ENCODE measurements at places on chromosomes 13 and 19.
A peak's percentile ranks its signal among the peaks of the same experiment; 100 is the strongest.

DNA sequence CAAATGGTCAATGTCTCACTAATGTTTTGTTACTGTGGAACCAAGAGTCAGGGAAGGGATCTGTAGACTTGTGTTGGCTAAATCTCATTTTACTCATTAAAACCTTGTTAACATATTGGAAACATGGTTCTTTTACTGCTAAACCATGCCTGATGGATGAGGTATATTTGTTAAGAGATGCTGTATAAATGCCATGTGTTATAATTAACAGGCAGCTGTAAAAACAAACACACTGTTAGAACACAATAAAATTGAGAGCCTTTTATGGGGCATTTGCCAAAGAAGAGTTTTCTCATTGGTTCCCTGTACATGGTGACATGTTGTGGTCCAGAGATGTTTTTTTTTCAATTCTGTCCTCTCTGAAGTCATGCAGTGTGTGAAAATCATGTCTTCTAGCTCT lies 121.9 kb downstream of the ESD start:
- no peak for DNase-seq

DNA sequence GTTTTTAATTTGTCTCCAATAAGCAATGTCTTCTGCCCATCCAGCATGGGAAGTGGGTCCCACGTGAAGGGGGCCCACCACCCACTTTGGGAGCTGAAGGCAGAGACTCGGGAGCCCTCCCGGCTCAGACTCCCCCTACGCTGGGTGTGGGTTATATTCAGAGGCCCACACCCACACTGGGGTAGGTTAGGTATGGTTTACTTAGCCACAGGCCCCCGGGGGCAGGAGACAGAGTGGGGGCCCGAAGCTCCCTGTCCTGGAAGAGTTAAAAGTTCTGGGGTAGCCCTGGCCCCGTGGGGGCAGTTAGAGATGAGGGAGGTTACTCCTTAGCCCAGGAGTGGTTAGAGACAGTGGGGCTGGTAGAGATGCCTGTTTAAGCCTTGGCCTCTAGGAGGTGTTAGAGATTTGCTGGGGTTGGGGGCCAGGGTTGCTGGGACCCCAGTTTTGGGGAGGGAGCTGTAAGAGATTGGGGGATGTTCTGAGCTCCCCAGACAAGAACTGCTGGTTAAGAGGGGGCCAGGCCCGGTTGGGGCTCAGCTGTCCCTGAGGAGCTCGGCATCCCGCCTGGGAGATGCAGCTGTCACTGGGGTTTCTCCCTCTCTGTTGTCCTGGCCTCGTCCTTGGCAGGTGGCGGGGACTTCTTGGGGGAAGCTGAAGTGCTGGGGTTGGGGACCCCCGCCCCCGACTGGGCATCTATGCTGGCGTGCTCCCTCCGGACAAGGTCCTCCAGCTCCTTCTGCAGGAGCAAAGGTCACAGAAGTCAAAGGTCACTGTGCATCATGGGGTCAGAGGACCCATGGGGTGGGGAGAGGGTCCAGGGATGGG lies 712 bp upstream of the RINL start:
- DNase-seq, result no peak

GRCh38 chr19:426725-427445 lies 17.9 kb upstream of the C2CD4C start:
- no peak for DNase-seq

DNA sequence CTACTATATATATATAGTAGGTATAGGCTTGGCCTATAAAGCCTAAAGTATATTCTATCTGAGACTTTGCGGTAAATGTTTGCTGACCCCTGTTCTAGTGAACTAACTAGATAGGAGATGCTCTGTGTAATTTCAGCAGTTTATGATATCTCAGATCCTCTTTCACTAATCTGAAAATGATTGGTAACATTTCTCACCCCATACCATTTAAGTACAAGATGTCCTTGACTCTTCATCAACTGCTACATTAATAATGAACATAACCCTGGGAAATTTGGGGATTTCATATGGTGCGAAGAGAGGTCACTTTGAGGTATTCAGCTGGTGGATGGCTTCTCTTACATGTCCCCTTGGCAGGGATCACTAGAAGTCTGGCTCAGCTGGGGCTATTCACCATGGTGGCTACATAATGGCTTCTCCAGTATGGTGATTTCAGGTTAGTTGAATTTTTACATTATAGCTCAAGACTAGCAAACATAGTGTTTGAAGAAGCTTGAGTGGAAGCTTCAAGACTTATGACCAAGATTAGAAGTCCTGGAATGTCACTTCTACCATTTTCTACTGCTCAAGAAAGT lies 103.6 kb upstream of the MYCBP2 start:
- no peak for DNase-seq

- no peak for DNase-seq
These were observed 39.7 kb downstream of the RCBTB2 start for GRCh38 chr13:48493066-48493765.

DNA sequence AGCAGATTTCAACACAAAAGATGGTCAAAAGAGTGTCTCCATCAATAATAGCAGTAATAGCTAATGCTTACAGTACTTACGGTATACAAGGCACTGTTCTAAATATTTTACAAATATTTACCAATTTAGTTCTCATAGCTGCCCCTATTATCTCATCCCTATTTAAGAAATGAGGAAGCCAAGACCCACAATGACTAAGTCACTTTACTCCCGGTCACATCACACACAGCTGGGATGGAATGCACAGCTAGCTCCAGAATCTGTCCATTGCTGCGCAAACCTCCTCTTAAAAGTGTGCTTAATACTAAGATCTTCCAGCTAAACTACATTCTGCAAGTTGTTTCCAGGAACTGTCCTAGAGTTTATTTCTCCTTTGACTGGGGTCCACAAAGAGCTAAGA lies 63.4 kb downstream of the RAP2A start:
- DNase-seq, result no peak

- no peak for DNase-seq
These were observed 263.1 kb downstream of the ZNF536 start for GRCh38 chr19:30634996-30635975.

GRCh38 chr13:73090116-73090822 lies 31.5 kb downstream of the KLF5 start:
- DNase-seq, result peak; percentile 75

GRCh38 chr19:45251452-45252354 lies 632 bp downstream of the MARK4 start:
- DNase-seq, result no peak

DNA sequence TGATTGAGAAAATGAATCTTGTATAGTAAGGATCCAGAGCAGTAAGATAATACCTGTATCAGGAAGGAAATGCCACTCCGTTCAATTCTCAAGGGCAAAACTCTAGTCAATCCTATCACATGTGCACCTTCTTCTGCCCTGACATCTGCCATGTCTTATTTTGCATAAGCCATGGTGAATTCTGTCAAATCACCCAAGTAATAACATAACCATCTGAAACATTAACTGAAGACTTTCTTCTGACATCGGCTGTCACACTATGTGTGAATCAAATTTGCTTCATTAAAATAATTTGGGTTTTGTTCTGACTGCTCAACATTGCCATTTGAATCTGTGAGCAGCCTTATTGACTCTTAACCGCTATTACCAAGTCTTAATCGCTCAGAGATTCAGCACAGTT lies 91.2 kb downstream of the PCDH9 start:
- DNase-seq, result no peak

DNA sequence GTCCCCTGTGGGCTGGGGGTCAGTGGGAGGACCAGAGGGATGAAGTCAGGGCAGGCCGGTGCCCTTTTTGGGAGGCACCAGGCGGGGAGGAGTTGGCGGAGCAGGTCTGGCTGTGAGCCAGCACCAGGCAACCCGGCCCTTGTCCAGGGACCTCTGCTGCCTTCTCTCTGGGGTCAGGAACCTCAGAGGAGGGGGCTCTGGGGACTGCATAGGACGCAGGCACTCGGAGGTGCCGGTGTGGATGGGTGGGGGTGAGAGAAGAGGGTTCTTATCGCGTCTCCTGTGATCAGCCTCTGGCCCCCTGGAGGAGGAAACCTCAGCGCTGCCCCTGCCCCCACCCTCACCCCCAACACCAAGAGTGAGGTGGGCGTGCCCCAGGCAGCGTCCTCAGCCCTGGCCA lies 16.5 kb downstream of the DPF1 start:
- DNase-seq, result no peak

GRCh38 chr13:110525328-110526319 lies 35.9 kb downstream of the RAB20 start:
- no peak for DNase-seq

- DNase-seq, result peak; percentile 78
These were observed 565.1 kb downstream of the LIG4 start for GRCh38 chr13:107650081-107650701.

DNA sequence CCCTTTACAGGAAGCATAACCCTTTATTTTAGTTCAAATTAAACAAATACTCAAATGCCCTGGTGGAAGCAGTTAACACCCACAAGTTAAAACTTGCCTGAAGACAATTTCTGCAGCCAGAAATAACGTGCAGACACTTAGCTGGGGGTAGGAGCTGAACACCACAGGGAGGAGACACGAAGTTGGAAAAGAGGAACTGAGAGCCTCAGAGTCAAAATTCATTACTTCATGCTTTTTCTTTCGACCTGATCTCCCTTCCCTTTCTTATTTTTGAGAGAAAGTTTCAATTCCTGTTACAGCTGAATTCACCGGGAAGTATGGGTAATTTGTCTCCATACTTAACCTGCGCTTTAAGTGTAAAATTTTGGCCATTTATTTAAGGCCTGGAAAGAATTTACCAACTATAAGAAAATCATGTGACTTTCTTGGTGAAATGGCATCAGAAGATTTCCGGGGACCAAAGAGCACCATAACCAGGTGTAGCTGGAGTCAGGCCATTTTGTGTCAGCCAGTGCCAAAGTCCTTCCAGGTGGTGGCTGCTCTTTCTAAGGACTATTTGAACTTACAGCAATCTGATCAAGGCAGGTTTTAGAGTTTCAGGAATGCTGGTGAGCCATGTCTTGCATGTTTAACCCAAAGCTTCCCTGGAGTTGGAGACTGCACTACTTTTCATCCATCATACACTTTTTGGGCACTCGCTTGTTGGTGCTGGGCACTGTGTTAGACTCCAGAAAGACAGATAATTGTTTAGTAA lies 46.5 kb upstream of the RCBTB2 start:
- no peak for DNase-seq

DNA sequence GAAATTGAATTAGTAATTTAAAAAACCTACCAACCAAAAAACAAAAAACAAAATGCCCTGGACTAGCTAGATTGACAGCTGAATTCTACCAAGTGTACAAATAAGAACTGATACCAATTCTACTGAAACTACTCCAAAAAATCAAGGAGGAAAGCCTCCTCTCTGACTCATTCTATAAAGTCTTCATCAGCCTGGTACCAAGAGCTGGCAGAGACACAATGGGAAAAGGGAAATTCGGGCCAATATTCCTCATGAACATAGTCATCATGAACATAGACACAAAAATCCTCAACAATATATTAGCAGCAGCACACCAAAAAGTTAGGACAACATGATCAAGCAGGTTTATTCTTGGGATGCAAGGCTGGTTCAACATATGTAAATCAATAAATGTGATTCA lies 2667.7 kb upstream of the PCDH20 start:
- no peak for DNase-seq

DNA sequence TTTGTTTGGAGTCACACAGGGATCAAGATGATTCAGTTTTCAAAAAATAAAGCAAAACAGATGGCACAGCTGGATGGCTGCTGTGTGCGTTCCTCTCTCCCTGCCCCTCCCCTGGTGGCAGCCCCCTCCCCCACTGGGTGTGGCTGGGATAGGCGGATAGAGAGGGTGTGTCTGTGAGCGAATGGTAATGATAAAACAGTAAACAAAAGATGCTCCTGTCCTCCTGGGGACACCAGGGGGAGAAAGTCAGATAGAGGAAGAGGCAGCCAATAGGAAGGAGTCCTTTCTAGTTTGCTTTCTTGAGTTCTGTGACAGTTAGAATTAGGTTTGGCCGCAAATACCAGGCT lies 6.5 kb downstream of the TMEM255B start:
- DNase-seq, result no peak

DNA sequence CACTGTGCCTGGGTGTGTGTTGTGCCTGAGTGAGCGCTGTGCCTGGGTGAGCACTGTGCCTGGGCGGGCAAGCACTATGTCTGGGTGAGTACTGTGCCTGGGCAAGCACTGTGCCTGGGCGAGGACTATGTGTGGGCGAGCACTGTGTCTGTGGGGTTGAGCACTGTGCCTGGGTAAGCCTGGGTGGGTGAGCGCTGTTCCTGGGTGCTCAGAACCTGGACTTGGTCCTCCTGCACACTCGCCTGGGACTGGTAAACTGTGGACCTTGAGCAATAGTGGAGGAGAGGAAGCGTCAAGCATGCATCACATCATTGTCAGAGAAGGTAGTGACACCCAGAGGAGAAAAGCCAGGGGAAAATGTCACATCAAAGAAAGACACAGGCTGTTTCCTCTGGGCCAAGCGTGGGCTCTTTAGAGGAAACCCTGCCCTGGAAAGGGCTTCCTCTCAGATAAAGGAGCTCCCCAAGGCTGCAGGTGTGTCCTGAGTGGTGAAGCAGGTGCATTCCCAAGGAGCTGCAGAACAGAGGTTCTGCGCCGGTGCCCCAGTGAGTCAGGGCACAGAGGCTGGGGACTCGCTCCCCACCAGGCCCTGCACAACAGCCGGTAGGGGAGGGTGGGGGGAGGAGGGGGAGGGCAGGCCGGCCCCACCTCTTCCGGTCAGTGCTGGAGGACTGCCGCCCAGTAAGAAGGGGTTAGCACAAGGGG lies 141.2 kb downstream of the TEX29 start:
- DNase-seq, result no peak

GRCh38 chr13:41268764-41269163 lies 5.4 kb upstream of the MTRF1 start:
- peak; percentile 24 for DNase-seq

- no peak for DNase-seq
These were observed 351.9 kb upstream of the MIR17HG start for GRCh38 chr13:90995614-90996013.

DNA sequence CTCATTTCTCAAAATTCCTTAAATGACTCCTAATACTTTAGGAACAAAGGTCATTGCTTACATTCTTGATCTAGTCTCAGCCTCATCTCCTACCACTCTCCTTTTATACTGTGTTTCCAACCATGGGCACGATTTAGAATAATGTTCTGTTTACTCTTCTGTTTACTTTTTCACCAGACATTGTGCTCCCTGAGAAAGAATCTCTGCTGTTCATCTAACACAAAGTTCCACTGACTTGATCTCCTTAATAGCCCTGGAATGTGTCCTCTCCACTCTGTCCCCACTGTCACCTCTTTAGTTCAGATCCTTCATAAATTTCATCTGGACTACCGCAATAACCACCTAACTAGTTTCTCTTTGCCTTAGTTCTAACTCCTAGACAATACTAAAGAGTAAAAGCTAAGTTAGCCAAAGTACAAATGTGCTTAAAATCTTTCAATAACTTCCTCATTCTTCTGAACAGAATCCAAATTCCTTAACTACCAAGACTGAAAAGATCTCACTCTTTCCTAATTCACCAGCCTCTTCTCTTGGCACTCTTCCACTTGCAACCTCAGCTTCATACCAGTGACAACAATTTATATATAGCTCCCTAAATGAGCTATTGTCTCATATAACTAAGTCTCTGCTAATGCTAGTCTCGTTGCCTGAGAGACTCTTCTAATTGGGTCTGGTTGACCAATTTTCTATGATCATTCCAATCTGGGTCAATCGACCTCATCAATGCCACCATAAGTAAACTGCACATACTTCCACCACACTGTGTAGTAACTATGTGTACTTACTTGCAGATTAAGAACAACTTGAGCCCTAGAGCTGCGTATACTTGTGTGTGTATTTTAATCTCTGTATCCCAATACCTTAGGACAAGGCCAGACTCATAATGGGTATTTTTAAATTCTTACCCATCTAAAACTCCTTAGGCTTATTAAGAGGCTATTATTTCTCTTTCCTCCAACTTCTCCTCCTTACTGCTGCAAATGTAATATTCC lies 179.9 kb downstream of the VWA8 start:
- DNase-seq, result peak; percentile 94

GRCh38 chr13:106796280-106797047 lies 228.5 kb upstream of the ARGLU1 start:
- DNase-seq, result no peak

GRCh38 chr13:24822640-24823039 lies 58.7 kb downstream of the RNF17 start:
- no peak for DNase-seq
